ENCODE measurements at places on chromosomes 12 and 14.

DNA sequence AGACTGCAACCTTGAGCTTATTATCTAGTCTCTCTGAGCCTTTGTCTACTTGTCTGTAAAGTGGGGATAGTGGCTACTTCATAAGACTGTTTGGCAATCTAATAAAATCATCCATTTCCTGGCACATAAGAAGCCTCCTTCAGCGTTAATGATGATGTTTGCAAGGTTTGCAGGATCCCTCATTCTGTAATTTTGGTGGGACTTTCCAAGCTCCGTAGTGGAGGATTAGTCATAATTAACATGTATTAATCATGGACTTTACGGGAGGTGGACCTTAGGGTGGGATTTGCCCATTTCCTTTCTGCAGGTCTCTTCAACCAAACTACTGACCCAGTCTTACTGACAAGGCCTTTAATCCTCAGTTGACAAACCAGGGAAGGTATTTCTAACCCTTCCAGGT is 66.2 kb downstream of the NTF3 start:
- no peak for DNase-seq

GRCh38 chr14:33774723-33775470 is 176.0 kb downstream of the EGLN3 start:
- DNase-seq = no peak

DNA sequence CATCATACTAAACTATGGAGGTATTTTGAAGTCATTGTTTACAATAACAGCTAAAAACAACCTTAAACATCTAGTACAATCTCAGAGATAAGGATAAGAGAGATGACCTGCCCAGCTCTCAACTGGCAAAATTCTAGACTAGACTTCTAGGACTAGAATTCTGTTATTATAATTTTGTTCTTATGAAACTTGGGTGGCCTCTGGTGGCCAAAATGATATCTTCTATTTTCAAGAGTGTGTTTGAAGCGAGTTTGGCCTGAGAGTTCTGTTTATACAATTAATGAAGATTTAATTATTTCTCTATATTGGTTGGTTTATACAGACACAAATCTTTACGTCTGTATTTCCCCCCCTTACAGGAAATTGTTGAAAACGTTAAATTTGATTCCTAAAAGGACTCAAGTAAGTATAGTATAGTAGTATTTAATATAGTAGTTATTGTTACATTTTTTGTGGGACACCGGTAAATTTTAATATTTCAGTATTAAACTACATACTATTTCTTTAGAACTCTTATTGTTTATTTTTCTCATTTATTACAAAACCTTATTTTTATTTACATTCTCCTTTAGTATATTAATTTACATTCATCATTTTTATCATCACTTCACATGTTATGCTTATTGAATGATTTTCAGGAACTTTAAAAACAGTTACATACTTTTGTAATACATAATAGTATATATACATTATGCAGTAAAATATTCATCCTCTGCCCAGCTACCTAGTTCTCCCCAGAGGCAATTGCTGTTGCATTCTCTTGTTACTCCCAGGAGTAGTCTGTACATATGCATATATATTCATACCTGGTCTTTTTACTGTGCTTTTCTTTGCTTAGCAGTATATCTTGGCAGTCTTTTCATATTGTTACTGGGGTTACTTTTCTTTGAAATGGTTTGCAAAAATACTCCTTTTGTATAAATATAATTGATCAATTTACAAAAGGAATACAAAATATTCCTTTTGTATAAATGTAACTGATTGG is 6.6 kb downstream of the PPHLN1 start:
- DNase-seq = no peak

DNA sequence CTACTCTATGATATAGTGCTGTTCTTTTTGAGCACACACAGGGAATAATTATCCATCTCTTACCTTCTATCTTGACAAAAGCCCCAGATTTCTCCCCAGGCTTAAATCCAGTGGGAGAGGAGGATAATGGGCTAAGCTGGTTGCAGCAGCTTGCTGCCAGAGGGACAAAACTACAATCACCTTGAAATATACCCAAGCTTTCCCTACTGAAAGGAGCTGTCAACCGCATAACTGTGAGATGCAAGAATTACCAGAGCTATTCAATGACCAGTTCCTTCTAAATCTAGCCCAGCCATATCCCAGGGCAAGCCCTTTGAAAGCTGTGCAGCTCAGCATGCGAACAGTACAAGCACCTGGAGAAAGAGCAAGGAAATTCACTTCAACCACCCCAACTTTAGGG is 943 bp upstream of the MGAT4C start:
- DNase-seq = no peak

GRCh38 chr14:104642540-104642868 is 37.9 kb upstream of the TMEM179 start:
- DNase-seq = no peak

DNA sequence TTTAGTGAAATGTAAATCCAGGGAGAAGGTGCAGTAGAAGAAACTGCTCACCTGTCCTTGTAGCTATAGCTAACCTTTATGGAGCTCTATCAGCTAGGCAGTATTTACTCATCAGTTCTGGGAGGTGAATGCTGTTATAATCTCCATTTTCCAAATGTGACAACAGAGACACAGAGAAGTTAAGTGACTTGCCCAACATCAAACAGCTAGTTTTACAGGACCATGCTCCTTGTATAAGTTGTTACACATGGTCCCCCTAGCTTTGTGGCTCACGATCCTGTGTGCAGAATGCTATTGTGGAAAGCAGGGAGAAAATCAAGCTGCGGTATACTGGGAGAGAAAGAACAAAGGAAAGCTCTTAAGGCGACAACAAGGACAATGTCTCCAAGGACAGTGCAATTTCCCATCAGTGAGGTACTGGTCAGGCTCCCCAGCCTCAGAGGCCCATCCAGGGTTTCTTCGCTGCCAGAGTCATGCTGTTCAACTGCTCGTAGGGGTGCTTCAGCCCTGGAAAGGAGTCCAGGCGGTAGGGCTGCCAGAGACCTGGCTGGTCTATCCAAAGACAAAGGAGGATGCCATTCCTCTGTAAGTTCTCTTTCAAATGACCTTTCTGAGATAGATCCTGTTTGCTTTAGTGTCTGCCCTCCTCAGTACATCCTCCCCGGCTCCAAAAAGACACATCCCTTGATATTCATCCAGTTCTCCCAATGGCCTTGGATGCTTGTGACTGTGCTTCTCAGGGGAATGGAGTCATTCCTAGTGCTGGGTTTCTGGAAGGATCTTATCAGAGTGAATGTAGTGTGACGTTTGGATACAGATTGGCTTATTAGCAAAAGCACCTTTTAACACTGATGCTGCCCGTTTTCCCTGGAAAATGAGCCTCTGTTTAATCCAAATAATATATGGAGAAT is 95.5 kb downstream of the ARF6 start:
- no peak for DNase-seq

DNA sequence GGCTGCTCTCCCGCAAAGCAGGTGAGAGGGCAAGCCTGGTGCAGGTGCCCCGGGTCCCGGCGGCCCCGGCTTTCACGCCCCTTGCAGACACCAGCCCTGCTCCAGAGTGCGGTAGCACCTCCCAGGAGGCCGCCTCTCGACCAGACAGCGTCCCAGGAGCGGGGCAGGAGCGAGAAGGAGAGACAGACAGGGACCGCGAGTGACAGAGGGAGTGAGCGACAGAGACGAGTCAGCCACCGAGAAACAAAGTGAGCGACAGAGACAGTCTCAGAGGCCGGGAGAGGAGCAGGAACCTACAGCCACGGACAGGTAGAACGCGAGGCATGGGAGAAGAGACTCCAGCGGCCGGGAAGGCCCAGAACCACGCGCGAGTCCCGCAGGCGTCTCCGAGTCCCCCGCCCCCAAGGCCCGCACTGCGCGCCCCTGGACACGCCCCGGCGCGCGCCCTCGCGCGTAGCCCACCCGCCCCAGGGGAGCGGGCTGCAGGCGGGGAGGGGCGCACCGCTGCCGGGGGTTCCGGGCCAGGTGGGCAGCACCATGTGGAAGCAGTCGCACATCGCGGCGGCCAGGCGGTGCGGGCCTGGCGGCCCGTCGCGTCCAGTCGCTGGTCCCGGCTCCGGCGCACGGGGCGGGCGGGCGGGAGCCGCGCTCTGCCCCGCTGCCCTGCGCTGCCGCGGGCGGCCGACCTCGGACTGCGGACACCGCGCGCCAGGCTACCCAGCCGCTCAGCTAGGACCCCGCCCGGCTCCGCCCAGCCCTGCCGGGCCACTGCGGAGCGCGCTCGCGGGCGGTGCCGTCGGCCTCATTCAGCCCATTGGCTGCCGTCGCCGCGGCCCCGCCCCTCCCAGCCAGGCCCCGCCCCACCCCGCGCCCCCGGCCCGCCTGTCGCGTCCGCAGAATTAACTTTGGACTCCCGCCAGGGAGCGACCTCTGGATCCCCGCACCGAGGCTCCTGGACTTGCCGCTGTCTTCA is at the start of gene AHNAK2:
Gene AHNAK2, minus strand, starts transcription at position 694 of the 973 bp plus-strand sequence. Its CDS starts 137 bp downstream, at position 557.
- peak; percentile 37 for DNase-seq

DNA sequence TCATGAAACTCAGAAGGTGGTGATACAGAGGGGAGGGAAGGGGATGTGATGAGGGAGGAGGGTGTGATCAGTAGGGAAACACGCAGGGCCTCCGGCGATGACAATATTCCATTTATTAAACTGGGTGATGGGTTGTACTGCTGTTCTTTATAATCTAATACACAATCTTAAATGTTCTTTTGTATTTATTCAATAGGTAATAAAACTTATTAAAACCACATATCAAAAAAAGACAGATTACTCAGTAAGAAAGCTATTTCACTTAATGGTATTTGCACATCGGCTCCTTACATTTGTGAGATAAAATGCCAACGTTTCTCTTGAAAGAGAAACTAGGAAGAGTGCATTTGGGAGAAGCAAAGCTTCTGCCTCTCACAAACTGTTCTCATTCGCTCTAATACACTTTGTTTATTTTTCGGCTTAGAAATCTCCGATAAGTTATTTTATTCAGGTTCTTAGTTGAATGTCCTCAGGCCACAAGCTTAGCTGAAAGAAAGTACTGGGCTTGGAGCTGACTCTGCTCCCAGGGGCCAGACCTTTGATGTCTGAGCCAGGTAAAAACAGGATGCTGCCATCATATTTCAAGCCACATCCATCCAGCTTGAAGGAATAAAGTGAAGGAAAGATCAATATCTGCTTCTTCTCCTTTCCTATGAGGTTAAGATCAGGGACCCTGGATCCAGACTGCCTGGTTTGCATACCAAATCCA is 17.5 kb downstream of the STON2 start:
- DNase-seq = no peak

DNA sequence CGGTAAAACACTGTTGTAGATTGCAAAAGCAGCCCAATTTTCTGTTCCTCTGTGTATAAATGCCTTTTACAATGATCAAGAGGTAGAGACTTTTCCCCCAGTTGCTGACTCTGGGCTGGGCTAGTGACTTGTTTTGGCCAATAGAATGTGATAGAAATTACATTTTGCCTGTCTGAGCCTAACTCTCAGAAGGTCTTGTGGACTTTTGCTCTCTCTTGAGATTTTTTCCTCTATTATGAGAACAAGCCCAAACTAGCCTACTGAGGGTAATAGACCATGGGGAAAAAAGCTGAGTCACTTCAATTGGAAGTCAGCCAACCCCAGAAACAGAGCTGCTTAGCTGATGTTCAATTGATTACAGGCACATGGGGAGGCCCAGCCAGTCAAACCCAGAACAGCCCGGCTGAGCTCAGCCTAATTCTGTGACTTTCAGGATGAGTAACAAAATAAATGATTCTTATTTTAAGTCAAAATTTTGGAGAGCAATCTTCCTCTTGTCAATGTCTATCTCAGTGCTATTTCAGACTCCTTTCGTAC is 61.4 kb downstream of the MYF5 start:
- no peak for DNase-seq

DNA sequence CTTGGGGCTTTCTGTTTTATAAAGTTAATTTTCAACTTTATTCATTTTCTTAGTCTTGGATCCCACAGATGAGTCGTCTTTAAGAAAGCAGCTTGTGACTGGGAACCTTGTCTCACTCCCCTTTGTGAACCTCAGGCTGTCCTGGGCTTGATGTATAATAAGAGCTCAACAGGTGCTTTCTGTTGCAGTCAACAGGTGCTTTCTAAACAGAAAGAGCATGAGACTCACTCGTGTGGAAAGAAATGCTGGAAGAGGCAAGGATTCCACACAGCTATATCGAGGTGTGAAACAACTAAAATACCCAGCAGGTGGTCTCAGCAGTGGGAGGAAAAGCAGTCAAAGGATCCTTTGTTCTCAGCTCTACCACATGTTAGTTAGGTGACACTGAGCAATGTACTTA is 398.9 kb downstream of the EGLN3 start:
- DNase-seq = no peak

DNA sequence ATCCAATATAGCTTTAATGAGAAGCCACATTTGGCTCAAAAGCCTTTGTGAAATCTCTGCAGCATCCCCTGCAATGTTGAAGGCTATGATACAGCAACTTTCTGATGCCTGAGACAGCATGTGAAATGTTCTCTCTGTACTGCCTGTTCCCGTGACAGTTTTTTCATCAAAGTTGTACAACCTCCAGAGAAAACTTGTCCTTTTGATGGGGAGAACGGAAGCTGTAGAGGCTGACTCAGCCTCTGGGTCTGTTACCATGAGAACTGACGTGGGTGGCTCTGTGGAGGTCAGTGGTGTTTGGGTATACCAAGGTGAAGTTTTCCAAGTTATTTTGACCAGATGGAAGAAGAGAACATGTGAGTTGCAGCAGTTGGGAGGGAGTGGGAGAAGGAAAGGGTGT is 17.0 kb downstream of the SLC4A8 start:
- DNase-seq = no peak

- no peak for DNase-seq
These were observed 31.6 kb upstream of the RIN3 start for GRCh38 chr14:92481811-92482555.

GRCh38 chr14:38873941-38874612 is 229.0 kb downstream of the SEC23A start:
- no peak for DNase-seq

DNA sequence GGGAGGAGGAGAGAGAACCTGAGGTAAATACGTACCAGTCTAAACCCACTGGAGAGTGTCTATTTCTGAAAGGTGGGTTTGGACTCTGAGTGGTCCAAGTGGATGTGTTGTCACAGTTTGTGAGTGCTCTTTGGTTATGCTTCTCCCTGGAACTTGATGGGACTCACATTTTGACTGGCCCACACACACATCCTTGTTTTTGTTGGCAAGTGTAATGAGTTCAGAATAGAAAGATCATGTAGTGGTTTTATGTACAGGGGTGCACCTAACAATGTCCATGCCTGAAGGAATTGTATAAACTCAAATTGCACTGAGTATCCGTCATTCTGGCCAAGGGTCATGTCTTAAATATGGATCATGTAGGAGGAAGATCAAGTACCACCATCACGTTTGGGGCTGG is 4.8 kb downstream of the PPFIBP1 start:
- DNase-seq = no peak

- DNase-seq = no peak
These were observed 59.4 kb upstream of the AMIGO2 start for GRCh38 chr12:47139000-47139681.

Data from CD8-positive, alpha-beta memory T cell (primary cell).